ENCODE measurements at places on chromosomes 6 and 20. TPM values are rescaled to one million over a fixed set of nuclear protein-coding genes. Genes with fewer than 3 reads are reported as not detected.

DNA sequence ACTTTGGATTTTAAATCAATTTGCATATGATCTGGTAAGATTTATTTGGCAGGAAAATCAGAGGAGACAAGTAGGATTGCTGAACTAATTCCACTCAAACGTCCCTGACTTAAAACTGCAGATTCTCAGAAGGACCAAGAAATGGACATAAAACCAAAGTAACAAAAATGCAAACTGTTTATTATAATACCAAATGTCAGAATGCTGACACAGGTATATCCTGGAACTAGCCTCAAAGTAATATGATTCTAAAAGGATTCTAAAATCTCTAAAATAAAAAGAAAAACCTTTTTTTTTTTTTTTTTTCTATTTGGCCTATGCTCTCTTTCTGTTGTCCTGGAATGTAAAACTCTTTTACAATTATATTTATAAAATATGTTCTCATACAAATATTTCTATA, 74.4 kb upstream of the BTBD3 start:
- no peak for DNase-seq

GRCh38 chr6:50959081-50959641, 140.5 kb downstream of the TFAP2B start:
- DNase-seq = no peak

DNA sequence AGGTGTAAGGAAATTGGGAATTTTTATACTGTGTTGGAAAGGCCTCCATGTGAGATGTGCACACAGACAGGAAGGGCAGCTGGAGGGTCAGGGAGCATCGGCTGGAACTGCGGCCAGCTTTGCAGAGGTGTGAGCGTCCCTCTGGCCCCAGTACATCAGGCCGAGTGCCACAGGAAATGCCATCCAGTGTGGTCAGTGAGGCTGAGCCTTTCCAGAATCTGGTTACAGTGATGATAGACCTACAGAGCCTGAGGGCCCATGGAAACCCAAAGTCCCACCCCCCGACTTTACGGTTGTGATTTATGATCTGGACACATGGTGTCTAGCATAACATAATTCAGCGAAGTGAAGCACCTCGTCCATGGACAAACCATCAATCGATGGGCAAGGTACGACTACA, 137.3 kb upstream of the PDE10A start:
- DNase-seq = no peak

GRCh38 chr20:24875078-24875477, 74.0 kb upstream of the CST7 start:
- DNase-seq = no peak

- DNase-seq = no peak
Measured at GRCh38 chr6:142421285-142422117, 119.7 kb downstream of the ADGRG6 start.

DNA sequence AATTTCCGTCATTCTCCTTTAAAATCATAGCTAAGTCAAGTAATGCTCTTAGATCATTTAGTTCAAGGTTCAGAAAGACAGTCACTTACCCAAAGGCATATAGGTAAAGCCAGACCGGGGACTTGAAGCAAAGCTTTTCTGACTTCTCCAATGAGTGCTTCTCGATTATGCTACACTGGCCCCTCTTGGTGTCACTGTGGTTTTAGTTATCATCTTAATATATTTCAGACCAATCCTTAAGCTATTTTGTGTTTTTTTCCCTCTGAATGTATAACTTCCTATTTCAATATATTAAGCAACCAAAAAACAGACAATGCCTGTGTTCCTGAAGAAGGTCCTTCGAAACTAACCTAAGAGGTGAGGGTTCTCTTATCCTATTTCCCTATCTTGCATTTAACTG, 3.9 kb downstream of the PRDM1 start:
- DNase-seq = no peak

DNA sequence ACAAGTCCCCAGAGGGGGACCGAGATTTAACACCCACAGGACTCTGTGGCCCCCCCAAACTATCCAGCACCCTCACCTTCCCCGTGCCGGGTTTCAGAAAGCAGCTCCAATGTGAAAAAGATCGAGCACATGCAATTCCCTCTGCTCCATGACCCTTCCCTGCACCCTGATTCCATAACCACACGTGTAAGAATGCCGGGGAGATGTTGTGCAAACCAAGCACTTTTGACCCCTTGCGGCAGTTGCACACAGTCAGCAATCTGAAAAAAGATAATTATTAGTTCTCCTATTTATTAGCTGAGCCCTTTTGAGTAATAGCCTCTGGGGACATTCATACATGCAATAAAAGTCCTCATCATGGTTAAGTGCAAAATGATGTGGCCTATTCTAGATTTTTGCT, 13.0 kb downstream of the FOXQ1 start:
- peak; percentile 80 for DNase-seq

DNA sequence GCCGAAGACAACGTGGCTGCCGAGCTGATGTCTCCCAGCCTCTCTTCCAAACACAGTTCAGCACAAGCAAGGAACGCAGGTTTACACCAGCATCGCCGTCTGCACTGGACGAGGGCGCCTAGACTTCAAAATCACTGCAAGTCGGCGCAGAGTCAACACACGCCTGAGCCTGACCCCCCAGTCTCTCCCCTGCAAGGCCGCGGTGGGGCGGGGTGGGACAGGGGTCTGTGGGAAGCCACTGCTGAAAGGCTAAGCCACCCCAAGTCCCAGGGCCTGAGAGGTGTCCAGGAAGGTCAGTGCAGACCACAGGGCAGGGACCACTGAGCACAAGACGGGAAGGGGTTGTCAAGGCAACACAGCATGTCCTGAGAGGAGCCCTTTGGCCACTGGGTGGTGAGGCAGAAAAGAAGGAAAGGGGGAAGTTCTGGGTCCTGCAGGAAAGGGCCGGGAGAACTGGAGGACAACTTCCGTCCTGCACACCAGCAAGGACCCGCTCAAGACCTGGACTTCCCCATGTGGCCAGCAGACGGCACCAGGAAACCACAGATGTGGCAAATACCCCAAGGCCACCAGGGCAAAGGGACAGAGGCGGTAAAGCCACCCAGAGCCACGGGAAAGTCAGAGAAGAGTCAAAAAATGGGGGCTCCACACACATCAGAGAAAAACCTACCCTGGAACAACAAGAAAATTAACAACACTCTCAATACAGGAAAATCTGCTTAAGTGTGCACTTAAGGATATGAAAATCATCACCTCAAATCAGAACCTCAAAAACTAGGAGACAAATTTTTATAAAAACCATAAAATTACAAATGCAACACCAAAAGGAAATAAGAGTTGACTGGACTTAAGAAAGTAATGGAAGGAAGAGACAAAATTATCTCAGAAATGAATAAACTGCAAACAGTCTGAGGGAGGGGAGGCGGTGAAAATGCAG, 84.8 kb downstream of the TAF4 start:
- DNase-seq = peak; percentile 72

DNA sequence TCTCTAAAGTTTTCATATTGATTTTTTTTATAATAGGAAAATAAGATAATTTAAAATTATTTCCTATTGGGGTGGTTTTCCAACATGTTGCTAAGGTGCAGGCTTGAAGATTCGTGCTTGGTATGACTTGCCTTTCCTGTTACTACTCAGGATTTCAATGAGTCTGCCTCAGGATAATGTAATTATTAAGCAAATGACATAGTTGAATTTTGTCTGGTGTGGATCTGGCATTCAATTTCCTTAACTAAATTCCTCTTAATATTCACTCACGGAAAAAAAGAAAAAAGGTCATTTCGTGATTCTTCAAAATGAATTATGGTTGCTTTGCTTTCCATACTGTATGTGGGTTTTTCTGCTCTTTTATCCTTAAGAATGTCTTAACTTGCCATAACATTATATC, 9.3 kb upstream of the FILIP1 start:
- DNase-seq = no peak

- no peak for DNase-seq
Measured at GRCh38 chr20:15599961-15600360, 973.3 kb downstream of the KIF16B start.

DNA sequence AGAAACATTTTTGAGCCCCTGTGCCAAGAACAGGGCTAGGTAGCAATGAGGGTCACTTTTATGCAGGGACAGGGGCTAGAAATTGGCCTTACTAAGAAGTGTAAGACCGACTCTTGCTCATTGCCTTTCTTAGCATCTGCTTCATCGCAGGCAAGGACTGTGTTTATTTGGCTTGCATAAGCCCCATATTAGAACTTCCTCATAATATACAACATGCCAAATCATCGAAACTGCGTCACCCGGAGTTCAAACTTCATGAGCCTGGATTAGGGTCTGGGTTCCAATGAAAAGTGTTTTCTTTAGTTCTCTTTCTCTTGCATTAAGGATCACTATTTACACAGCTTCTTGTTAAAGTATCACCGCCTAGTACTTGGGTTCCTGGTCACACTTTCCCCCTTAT, 977 bp upstream of the SMAP1 start:
- DNase-seq = no peak

DNA sequence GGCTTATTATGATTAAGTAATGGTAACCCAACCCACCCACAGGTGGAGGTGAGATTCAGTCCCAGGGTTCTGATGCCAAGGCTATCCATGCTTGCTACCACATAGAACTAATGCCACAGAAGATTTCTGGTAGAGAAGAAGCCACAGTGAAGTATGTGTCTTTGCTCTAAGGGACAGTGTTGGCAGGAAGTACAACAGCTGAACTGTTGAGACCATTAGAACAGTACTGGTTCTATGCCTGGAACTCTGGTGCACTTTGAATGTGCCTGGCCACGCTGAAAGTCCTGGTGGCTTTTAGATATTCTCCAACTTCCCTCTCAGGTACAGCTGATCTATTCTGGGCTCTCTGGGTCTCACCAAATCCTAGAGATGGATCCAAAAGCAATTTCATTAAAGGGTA, 7.8 kb downstream of the STX7 start:
- no peak for DNase-seq

BFSP1 gene
- polyA plus RNA-seq = 0.24 TPM

SH3BGRL2 gene
- polyA plus RNA-seq = 9.1 TPM

CPNE5 gene
- 0.16 TPM for polyA plus RNA-seq

OSTM1 gene
- polyA plus RNA-seq = 8.7 TPM
